Caudate nucleus (tissue), 63 donors: ENCODE measurements at places on chromosomes 7 and 10.

GRCh38 chr10:72267381-72267780, 6.3 kb upstream of the DDIT4 start:
- no peak for DNase-seq

DNA sequence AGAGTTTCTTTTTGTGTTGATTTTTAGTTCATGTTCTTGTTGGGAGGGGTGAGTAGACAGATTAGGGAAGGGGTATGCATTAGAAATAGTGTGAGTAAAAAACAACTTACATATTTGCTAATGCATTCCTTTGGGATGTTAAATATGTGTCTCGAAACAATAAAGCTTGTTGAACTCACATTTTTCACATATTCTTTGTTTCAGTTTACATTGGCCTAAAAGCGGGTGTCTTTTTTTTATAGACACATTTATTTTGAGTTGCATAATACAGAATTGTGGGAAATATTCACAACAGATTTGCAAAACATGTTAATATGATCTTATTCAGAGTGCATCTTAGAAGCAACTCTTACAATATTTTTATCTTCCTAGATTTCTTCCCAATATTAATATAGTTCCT, 337.5 kb upstream of the CNTNAP2 start:
- no peak for DNase-seq

- no peak for DNase-seq
Measured at GRCh38 chr7:133139350-133139749, 57.5 kb upstream of the CHCHD3 start.

GRCh38 chr7:156147756-156148504, 335.7 kb upstream of the SHH start:
- DNase-seq = no peak

DNA sequence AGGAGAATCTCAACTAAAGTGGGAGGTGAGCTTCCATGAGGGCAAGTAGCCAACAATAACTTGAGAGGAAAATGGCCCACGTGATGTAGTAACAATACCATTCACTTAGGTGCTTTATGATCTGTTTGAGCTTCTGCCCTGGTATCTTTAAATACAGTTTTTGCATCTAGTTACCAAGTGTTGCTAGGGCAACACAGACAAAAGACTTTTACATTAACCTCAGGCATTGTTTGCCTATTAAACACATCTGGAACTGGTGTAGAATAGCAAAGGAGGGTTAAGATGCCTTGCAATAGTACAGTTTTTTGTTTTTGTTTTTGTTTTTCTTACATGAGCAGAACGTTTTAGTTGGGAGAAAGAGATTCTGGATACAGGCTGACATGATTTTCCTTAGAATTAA, 97.7 kb upstream of the MTPN start:
- no peak for DNase-seq

DNA sequence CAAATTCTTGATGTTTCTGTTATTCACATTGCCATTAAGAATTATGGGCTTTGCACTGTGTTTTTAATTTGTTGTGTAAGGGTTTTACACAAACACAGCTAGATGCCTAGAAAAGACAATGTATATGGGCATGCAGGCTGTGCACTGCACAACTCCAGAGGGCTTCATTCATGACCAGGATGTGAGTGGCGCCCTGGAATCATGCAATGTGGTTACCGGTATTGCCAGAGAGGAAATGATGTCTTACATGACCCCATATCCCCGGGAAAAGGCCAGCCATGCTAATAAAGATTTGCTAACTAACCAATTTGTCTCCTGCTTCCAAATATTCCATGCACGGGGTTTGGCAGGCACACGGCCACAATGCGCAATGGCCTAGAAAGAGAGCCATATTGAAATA, 16.9 kb downstream of the KCNMA1 start:
- no peak for DNase-seq

DNA sequence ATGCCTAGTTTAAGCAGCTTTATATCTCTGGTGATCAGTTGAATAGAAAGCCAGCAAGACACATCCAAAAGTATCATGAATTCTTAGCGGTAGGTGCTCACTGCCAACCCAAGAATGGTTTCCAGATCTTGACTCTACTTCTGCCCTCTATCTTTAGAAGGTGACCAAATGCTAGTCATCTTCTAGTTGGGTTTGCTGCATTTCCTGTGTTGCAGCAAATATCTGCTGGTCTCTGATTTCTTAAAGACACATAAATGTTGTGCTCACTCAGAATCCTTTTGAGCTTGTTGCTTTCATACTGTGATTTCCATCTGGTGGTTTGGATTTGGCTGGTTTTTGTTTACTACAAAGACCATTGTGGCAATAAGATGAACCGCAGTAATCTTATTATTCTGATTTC, 2.2 kb downstream of the CDC123 start:
- DNase-seq = no peak

GRCh38 chr10:80284522-80284921, 4.9 kb downstream of the MAT1A start:
- no peak for DNase-seq

DNA sequence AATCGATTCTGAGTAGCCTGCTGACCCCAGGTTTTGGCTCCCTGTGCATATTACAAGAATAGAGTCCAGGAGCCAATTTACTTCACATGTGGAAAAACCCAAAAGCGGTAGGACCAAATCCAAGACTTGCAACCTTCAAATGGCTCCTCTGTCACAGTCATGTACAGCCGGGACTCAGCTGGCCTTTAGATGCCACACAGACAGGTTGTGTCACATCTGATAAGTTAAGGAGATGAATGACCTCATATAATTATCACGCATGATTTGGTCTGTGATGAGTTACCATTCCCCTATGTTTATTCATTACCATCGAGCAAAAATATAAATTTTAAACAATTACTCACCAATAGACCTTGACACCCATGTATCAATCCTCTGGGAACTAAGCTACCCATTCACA, 14.2 kb downstream of the CACNA2D1 start:
- DNase-seq = no peak

- DNase-seq = no peak
Measured at GRCh38 chr10:67696029-67696428, at the start of gene CTNNA3. Gene CTNNA3 (minus strand): TSS chr10:67696195.

- DNase-seq = no peak
Measured at GRCh38 chr10:88728107-88728763, 22.2 kb downstream of the LIPK start.

- DNase-seq = no peak
Measured at GRCh38 chr10:7397049-7398035, 13.5 kb downstream of the SFMBT2 start.

- no peak for DNase-seq
Measured at GRCh38 chr7:50273870-50274269, 30.6 kb upstream of the IKZF1 start.

DNA sequence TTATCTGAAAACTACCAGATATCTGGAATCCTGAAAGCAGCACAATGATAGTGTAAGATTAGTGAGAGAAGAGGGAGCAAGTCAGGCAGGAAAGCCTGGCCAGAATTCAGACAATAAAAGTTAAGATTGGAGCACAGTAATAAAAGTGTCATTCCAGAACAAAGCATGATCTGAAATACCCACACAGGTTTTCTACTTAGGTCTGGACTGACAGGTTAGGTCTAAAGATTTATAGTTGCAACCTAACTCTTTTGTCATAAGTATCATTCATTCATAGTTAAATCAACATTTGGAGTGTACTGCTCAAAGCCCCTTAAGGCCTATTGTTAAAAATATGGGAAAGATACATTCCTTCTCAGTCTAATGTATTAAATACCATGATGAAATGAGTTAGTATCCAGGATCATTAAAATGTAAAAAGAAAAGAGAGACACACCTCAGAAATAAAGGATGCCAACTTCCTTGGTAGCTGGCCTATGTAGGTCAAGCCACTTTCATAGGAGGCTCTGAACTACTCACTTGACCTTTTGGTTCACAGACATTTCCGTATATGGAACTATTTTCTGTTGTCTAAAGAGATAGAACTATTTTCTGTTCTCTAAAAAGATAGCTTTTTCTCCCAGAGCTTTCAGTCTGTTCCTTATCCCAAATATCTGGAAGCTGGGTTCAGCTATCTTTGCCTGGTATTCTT, 105.2 kb downstream of the FAS start:
- no peak for DNase-seq

DNA sequence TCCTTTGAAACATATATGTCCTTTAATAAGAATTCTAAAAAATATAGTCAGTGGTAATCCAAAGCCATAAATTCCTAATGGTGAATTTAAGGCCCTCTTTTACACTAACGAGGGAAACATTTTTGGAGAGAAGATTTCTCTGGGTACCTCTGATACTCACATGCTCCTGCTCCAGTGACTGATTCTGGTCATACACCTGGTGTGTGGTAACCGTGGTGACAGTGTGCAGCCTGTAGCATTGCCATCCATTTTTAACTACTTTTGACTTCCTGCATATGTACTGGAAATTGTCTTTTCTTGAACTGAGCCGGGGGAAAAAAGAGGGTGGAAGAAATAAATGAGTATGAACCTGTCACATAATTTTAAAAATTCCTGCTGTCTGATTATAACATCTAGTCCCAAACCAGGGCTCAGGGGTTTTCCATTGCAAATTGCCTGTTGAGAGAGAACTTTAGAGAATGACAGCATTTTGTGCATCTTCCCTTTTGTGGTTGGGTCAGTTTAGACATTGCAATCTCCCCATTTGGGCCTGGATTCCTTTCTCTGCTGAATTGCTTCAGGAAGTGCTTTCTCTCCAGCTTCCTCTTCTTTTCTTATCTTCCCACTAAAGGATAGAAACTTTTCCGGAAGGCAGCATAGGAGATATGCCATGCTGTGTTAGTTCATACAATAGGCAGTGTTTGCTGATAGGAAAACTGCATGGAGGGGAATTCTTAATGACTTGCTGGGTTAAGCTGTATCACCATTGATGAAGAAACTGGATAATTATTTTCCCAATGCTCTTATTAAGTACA, 125.5 kb downstream of the GRM3 start:
- no peak for DNase-seq

DNA sequence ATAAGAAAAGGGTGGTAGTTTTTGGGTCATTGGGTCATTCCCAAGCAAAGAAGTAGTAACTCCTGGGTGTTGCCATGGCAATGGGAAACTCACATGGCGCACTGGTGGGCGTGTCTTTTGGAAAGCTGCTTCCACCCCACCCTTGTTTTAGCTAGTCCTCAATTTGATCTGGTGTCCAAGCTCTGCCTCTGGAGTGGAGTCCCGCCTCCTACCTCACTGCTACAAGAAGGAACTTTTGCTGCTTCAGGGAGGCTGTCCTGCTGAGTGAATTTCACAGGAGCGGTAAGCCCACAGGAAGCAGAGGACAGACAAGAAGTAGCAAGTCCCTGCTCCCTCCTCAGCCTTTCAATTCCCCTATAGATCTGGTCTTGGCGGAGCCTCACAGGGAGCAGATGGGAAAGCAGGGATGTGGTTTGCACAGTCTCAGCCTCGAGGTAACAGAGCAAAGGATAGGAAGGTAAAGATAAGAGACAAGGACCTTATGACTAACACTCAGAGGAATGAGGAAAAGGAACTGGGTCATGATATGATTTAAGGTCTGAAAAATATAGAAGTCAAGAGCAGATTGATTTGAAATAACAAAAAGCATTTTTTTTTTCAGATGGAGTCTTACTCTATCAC, 700.3 kb downstream of the TNS3 start:
- DNase-seq = no peak

DNA sequence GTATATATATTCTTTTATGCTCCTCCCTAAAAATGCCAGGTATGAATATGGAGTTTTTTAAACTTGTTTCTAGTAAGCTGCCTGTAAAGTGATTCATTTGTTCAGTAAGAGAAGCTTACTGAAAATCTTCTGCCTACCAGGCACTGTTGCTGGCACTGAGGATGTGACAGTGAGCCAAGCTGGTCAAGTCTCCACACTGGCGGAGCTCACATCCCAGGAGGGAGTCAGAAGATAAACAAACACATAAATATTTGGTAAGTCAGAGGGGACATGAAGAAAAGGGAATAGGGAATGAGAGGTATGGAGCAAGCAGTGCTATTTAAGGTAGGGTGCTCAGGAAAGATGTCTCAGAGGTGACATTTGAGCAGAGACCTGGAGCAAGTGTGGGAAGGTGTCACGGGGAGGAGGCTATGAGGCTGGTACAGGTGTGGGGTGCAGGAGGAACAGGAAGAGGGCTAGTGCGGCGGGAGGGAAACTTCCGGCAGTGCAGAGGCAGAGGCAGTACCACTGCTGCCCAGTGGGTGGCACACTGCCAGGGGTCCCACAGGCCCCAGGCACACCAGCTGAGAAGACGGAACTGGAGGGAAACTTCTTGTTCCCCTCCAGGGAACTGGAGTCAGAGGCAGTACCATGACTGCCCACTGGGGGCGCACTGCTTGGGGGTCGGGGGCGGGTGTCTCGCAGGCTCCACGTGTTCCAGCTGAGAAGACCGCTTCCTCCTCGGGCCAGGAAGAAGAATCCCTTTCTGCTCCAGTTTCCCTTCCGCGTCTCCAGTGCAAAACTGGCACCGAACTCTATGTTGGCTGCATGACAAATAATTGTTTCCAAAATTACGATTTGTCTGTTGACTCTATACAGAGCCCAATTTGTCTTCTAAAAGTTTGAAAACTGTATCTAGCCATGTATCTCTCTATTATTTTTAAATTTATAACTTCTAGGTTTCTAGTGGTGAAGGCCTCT, 161.0 kb downstream of the TEX36 start:
- DNase-seq = no peak

GRCh38 chr10:113153493-113154102, 203.6 kb downstream of the TCF7L2 start:
- DNase-seq = no peak

- no peak for DNase-seq
Measured at GRCh38 chr10:35192645-35193249, 66.1 kb downstream of the CREM start.

DNA sequence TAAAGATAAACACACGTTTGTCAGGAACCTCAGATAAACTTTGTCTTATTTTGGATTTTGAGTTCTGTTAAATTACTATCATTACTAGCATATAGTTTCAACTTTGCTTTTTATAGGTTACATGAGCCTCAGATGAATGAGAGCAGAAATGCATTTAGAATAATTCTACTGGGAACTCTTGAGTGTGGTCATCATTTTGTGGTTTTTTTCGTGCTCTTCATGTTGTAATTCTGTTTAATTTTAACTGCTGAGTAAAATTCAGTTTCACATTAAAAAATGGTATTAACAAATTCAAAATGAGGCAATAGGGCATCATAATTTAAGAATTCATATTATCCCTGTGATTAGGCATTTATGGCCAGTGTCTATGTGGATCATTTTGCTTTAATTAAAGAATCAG, 72.9 kb downstream of the GNAI1 start:
- DNase-seq = no peak

DNA sequence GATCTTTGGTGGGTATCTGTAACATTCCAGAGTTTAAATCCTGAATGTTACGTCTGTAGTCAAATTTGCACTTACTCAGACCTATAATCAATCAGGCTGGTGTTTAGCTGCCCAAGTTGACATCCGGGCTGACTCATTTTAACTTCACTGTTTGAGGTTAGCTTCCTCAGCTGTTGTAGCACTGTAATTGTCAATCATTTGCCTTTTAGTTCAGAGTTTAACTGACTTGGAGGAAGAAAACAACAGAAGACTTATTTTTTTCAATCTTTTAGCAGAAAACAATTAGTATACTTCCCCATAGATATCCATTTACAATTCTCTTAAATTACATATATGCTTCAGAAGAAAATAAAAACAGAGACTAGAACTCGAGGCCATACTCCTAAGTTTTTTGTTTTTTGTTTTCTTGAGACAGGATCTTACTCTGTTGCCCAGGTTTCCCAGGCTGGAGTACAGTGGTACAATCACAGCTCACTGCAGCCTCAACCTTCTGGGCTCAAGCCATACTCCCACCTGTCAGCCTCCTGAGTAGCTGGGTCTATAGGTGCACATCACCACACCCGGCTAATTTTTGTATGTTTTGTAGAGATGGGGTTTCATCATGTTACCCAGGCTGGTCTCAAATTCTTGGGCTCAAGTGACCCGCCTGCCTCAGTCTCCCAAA, 38.5 kb upstream of the LRRC17 start:
- no peak for DNase-seq
